ENCODE measurements at places on chromosomes 2 and 18.

GRCh38 chr18:51321696-51322095, 124.2 kb upstream of the MEX3C start:
- DNase-seq = no peak

- DNase-seq = no peak
These were observed 467.6 kb downstream of the CDH2 start for GRCh38 chr18:27709344-27709743.

DNA sequence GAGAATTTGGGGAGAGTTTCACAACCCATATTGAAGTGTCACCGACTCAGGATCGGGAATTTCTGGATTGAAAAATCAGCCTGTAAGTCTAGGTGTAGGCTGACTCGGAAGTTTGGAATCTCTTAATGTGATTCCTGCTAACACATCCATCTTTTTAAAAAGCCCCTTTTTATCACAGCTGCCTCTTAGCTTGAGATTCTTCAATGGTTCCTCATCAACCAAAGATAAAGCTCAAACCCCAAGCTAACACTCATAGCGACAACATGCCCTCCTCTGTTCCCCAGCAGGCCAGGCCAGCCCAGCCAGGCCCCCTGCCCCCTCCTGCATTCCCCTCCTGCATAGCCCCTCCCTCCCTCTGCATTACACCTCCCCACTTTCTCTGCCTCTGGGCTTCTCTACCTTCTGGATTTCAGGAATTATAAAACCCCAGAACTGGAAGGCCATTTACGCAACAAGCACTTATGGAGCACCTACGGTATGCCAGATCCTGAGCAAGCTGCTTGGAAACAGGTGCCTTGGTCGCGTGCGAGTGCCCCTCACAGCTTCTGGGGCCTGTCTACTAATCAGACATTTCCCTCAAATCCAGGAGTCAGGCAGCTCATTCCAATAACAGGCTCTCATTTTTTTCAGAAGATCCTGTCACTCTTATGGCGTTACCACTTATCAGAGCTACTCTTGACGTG, 63.4 kb downstream of the EMX1 start:
- DNase-seq = no peak

GRCh38 chr2:206212673-206213513, 53.2 kb downstream of the EEF1B2 start:
- no peak for DNase-seq

- DNase-seq = no peak
These were observed 339.2 kb upstream of the EPHA4 start for GRCh38 chr2:221911321-221911720.

DNA sequence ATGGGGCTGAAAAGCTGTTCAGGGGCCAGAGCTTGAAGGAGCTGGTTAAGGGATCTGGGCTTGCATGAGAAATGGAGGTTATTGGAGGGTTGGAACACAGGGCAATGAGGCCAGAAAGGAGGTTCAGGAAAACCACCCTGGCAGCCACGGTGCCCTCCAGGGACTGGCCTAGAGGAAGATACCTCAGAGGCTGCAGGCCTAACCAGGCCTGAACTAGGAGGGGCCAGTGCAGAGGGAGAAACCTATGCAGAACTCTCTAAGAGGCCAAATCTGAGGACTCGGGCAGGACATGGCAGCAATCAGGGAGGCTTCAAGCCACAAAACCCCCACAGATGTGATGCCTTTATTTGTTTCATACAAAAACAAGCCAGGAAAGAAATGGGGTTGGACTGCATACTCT, 66.8 kb downstream of the BIN1 start:
- DNase-seq = no peak

DNA sequence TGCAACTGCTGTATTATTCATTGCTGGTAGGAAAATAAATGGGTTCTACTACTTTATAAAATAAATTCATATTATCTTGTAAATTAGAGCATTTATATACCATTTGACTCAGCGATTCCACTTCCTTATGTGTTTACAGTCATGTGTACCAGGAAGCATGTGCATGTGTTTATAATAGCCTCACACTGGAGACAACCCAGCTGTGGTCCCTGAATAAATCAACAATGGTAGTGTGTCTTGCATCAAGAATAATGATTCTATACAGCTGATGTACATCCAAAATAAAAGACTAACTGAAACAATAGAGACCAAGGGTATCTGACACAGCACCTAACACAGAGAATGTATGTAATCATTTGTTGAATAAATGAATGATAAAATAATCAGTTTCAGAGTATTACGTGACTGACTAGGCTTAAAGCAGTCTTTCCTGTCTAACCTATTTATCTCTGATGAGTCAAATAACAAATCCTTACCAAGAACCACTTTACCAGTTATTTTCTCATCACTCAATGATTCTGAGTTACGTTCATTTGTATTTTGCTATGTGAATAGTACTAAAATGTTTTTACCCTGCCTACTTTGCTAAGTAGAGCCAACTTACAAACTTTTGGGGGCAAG, 216.8 kb downstream of the UBE2E3 start:
- DNase-seq = no peak

GRCh38 chr2:179096090-179096489, 46.2 kb upstream of the CCDC141 start:
- DNase-seq = no peak

DNA sequence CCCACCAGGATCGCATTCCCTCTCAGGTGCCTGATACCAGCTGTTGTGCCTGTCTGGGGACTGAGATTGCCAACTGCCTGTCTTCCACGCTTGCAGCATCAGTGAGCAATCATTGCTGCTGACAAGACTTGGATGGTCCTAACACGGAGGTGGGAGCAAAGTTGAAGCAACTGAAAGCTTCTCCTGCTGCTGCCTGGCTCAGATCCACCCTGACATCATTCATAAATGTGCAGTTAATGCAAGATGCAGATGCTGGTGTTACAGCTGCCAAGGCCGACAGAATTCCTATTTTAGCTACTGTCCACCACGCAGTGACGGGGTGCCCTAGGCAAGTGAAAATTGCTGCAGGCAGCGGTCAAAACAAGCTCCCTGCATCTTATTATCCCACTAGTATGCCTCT, 131.4 kb downstream of the VWC2L start:
- DNase-seq = no peak

- no peak for DNase-seq
These were observed 71.8 kb downstream of the ICOS start for GRCh38 chr2:204008352-204008751.

DNA sequence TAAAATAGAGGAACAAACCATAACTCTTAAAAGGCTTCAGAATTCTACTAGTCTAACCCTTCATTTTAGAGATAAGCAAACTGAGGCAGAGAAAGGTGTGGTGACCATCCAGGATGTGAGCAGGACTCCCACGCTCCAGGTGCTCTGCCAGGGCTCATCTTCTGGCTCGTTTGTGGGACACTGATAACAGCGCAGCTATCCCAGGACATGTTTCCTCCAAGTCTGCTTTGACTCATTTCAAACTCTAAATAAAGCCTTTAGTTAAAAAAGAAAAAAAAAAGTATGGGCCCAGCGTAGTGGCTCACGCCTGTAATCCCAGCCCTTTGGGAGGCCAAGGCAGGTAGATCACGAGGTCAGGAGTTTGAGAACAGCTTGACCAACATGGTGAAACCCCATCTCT, 28.4 kb downstream of the CNRIP1 start:
- no peak for DNase-seq

- no peak for DNase-seq
These were observed 16.9 kb upstream of the ACKR3 start for GRCh38 chr2:236552581-236553363.

DNA sequence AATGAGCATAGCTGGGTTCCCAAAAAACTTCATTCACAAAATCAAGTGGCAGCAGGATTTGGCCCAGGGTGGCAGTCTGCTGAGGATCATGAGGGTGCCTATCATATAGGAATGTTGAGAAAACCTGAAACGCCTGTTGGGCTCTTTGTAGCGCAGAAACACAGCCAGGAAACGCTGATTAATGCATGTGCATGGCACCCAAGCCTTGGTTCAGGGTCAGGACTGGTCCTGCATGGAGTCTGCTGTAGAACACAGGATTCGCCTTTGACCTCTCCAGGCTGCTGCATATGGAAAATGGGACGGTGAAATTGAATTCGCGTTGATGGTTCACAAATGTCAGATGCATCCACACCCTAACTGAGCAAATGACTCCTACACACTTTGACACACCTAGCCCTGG, 227.9 kb upstream of the COPS8 start:
- no peak for DNase-seq

DNA sequence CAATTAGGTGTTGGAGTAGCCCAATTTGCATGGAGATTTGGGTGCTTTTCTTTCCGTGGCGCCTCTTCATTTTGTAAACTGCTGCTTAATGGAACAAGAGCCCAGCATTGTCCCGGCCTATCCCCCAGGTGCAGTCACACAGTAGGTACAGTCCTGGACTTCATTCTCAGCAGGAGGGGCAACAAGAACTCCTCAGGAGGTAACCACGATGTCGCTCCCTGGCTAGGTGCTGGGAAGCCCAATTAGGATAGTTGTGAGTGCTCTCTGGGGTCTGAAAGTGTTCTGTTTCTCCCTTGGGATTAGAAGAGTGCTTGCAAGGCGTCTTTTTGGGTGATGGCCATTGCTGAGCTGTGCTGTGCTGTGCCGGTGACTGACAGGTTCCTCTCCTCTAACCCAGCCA, 53.8 kb downstream of the CABLES1 start:
- DNase-seq = no peak

DNA sequence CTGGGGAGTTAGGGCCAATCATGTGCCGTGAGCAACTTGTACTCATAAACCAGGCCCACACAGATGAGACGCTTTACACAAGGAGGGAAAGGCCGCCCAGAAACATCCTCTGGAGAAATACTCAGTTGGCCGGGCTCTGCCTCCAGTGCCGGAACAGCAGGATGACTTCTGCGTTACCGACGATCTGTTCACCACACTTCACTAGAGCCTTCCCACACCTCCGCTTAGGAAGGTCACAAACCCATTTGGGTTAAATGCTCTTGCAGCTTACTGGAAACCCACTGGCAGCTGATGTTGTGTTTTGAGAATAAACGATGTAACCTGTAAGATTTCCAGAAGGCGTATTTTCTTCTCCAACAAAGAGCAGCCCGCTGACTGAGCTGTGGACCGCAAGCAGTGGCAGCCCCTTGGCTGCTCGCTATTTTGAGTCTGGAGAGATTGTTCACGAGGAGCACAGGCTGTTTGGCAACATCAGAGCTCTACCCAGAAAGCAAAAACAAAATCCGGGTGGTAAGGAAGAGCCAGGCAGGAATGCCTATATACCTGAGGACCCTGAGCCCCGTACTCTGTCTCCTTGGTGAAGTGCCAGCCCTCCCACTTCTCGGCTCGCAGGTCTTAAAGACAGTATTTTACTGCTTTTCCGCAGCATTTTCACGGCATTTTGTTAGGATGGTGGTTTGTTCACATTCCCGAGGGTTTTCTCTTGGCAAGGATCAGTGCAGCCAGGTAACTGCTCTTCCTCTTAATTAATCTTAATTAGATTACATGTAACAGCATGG, 44.0 kb downstream of the COLEC12 start:
- no peak for DNase-seq

- DNase-seq = no peak
These were observed 36.1 kb downstream of the DCC start for GRCh38 chr18:52376104-52376503.

DNA sequence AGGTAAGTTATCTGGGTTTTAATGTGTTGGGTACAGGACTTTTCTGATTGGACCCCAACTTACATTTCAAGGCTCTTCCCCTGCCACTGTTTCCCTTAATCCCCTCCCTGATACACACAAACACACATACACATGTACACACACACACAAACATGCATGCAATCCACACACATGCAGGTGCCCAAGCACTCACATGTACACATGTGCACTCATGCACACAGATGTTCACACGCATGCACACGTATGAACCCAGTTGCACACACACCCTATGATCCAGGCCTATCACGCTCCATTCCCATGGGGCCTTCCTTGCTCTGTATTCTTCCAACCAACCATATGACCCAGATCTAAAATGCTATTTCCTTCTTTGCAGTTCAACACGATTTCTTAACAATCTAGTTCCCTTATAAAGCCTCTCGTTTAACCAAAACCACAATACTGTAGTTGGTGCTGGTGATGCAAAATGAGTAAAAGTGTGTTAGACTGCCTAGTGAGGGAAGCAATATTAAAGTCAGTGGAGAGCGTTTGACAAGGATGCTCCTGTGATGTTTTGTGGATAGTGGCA, 11.1 kb downstream of the SERPINB8 start:
- DNase-seq = no peak

- DNase-seq = no peak
These were observed 14.6 kb downstream of the ITGB1BP1 start for GRCh38 chr2:9408641-9409151.

- DNase-seq = no peak
These were observed 19.2 kb downstream of the POU3F3 start for GRCh38 chr2:104872866-104873688.

DNA sequence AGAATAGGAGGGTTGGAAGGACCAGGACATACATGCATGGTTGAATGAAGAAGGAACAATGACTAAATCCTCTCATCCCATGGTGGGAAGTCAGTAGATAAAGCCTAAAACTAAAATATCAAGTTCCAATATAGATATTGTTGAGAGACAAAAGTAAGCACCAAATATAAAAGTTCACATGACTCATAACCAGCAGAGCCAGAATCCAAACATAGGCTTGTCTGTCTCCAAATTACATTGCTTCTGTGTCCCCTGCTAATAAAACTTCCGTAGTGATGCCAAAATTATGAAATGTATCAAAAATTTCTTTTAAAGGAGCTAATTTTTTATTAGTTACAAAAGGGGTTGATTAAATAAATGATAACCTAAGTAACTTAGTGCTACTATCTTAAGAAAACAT, 19.7 kb downstream of the CHST9 start:
- DNase-seq = no peak

- DNase-seq = no peak
These were observed 115.5 kb downstream of the TWIST2 start for GRCh38 chr2:238963161-238963970.

GRCh38 chr2:224085811-224086210, 46.7 kb upstream of the SERPINE2 start:
- no peak for DNase-seq

DNA sequence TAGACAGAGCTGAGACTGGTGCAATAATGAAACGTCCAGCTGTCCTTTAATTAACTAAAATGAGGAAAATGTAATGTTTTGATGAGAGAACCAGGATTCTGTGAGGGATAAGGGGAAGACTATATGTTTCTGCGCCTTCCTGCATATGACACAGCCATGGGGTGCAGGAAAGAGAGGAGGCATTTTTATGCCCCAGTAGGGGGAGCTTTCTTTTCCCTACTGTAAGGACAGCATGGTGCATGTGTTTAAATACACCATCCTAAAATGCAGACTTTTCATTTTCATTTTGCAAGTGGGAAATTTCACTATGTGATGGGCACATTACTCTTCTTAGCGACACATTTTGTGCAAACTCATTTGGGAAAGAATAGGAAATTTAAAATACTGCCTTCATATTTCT, 446.1 kb downstream of the ARHGAP15 start:
- DNase-seq = no peak

DNA sequence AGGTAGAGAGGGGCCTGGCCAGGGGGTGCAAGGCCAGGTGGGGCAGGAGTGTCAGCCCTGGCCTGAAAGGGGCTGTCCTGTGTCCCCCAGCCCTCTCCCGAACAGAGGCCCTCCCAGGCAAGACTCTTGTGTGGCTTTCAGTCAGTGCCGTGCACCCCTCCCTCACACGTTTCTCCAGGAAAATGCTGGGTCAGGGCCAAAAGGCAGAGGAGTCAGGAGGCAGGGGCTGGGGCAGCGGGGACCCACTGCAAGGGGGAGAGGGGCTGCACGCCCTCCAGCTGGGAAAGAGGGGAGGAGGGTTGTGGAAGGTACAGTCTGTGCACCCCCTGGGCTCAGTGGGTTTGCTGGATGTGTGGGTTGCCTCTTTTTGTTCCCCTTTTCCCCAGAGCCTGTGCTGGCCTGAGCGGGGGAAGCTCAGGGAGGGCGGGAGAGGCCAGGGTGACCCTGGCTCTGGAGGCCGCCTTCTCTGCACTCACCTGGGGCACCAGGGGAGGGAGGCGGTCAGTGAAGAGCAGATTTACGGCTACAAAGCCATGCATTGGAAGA, 4.1 kb downstream of the KCNF1 start:
- DNase-seq = no peak

All from T-helper 9 cell (primary cell).